ENCODE measurements at places on chromosomes 6 and 20.

- no peak for DNase-seq
Observed at GRCh38 chr6:119076173-119076572, 2.3 kb downstream of the FAM184A start.

- DNase-seq: no peak
Observed at GRCh38 chr6:144634371-144634770, 349.2 kb downstream of the UTRN start.

GRCh38 chr6:93676581-93676980 lies 257.2 kb upstream of the EPHA7 start:
- DNase-seq: no peak

DNA sequence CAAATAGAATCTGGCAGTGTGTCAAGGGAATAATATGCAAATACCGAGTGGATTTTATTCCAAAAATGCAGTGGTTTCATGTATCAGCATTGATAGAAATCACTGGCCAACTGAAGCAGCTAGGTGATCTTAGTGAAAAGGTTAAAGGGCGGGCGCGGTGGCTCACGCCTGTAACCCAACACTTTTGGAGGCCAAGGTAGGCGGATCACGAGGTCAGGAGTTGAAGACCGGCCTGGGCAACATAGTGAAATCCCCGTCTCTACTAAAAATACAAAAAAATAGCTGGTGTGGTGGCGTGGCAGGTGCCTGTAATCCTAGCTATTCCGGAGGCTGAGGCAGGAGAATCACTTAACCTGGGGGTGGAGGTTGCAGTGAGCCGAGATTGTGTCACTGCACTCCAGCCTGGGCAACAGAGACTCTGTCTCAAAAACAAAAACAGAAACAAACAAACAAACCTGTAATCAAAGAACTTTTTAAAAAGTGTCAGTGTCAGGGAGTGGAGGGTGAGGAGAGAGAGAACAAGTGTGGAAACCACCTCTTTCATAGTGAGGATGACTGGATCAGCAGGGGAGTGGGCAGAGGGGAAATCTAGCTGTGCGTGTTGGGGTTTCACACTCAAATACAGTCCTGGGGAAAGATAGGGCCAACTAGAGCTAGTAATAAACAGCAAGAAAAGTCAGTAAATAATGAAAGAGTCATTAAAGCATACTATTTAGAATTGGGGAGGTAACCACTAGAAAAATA lies 57.1 kb downstream of the CDS2 start:
- DNase-seq: no peak

- DNase-seq: no peak
Observed at GRCh38 chr6:157584036-157584435, 203.0 kb downstream of the ZDHHC14 start.

DNA sequence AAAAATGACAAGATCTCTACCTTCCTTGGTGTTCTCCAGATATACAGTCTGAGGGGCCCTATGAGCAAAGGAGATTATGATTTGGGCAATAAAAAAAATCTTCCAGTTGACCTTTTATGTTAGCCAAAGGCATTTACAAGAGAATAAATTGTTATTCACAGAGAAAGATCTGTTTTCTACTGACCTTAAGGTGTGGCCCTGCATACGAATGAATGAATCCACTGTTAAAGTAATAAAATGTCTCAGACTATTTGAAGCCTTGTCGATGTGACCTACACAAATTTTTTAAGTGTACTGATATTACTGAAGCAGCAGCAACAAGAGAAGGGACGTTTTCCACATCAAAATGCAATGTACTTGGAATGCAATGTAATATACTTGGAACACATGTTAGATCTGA lies 95.9 kb upstream of the SSTR4 start:
- DNase-seq: no peak

GRCh38 chr6:135506270-135506997 lies 8.9 kb upstream of the AHI1 start:
- no peak for DNase-seq

GRCh38 chr6:134787261-134787877 lies 162.5 kb downstream of the ALDH8A1 start:
- no peak for DNase-seq

- DNase-seq: no peak
Observed at GRCh38 chr6:162092816-162093502, 634.6 kb downstream of the PRKN start.

- DNase-seq: no peak
Observed at GRCh38 chr6:134431421-134431859, 113.5 kb upstream of the SGK1 start.

GRCh38 chr6:120303527-120303926 lies 954.0 kb upstream of the MAN1A1 start:
- DNase-seq: no peak

GRCh38 chr6:90351696-90352095 lies 55.1 kb upstream of the BACH2 start:
- no peak for DNase-seq

DNA sequence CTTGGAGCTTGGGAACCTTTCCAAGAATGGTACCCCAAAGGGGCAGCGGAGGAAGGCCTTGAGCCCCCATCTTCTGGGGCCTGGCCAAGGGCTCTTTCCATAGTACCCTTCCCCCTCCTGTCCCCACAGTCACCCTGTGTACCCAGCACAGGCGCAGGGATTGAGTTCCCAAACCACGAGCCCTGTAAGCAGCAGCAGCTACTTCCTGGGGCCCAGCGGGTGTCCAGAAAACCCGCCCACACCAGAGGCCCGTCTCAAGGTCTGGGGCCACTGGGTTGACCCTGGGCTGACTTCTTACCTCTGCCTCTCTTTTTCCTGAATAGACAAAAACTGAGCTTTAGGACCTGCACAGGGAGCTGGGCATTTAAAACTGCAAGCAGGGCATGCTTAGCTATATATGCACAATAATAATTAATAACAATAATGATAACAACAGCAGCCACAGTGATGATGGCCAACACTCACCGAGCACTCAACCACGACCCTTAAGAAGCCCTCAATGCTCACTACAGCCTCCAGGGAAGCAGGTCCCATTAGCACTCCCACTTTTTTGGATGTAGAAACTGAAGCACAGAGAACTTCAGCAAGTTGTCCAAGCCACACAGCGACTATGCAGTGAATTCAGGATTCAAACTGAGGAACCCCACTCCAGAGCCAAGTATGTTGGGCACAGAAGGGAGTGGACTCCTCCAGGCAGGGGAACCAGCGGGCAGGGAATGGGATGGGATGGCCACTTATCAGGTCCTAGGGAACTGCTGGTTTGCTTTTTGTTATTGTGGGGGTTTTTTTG lies 14.5 kb downstream of the NOL4L start:
- no peak for DNase-seq

DNA sequence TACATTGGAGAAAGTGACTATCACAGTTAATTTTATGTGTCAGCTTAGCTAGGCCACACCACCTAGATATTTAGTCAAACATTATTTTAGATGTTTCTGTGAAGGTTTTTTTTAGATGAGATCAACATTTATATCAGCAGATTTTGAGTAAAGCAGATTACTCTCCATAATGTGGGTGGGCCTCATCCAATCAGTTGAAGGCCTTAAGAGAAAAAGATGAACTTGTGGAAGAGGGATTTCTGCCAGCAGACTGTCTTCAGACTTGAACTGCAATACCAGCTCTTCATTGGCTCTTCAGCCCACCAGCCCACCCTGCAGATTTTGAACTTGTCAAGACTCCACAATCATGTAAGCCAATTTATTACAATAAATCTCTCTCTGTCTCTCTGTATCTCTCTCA lies 25.1 kb upstream of the FBXO30 start:
- no peak for DNase-seq

GRCh38 chr6:12709116-12709515 lies 7.5 kb upstream of the PHACTR1 start:
- no peak for DNase-seq

DNA sequence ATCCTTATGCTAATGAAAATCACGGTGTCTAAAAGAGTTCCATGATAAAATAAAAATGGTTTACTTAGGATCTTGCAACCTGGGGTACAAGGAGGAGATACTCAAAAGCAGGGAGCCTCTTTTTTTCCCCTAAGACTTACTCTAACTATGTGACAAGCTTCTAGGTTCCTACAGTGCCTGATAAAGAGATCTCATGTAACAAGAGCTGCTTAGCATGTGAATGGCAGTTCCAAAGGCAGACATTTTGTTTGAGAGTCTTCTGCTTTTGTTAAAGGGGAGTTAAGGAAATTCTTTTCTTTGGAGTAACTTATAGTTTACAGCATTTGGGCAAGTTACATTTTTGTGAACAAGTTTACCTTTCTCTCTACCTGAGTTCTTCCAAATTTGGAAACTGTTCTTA lies 945.8 kb upstream of the ADGRB3 start:
- no peak for DNase-seq

DNA sequence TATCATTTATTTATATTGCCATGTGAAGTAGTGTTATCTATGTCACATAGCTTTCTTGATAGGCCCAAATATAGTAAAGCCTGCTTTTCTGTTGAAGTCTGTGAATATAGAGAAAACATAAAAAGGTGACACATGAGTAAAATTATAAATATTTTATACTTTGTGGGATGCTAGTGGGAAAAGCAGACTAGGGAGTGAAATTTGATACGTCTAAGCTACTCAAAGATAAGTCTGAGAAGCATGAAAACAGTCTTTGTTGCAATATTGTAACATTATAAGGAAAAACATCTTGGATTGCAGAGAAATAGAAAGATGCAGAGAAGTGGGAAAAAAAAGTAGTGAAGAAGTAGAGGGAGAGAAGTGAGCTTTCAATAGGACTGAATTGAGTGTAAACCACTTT lies 75.4 kb downstream of the ZNF292 start:
- no peak for DNase-seq

DNA sequence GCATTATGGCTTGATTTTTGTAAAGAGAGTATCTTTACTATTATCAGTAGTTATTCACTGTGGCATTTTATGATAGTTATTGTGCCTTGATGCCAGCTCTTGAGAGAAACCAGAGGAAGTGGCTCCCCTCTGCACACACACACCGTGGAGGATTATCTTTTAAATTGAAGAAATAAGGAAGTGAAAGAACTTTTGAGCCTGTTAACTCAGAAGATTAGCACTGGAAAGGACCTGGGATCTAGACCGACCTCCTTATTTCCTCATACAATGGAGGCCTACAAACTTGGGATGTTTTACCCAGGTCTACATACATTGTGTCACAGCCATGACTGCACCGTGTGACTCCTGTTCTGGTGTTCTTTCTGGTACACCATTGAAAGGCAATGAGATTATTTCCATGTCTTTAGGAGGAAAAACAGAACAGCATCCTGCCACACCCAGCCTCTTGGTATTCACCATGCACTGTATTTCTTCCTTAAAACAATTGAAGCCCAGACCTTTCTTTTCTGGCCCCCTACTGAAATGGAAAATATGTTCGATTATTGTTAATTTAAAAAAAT lies 40.6 kb downstream of the HECA start:
- no peak for DNase-seq

GRCh38 chr6:3328796-3329195 lies 70.0 kb downstream of the PSMG4 start:
- DNase-seq: no peak

DNA sequence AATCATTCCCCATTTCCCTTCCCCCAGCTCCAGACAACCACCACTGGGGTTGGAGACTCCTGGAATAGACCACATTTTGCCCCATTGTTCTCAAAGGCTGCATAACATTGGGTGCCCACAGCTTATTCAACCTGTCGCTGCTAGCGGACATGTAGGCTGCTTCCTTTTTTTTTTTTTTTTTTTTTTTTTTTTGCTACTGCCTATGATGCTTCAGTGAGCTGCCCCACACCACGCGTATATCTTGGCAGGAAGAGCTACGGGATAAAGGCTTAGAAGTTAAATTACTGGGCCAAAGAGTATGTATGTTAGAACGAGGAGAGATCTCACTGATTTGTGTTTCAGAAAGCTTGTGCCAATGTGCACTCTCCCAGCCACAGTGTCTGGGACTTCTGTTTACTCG lies 7.0 kb downstream of the LBP start:
- DNase-seq: no peak

- no peak for DNase-seq
Observed at GRCh38 chr6:3330199-3330598, 71.5 kb downstream of the PSMG4 start.

GRCh38 chr6:157454762-157455714 lies 74.0 kb downstream of the ZDHHC14 start:
- no peak for DNase-seq

GRCh38 chr6:158030380-158031300 lies 49.0 kb downstream of the SYNJ2 start:
- no peak for DNase-seq

DNA sequence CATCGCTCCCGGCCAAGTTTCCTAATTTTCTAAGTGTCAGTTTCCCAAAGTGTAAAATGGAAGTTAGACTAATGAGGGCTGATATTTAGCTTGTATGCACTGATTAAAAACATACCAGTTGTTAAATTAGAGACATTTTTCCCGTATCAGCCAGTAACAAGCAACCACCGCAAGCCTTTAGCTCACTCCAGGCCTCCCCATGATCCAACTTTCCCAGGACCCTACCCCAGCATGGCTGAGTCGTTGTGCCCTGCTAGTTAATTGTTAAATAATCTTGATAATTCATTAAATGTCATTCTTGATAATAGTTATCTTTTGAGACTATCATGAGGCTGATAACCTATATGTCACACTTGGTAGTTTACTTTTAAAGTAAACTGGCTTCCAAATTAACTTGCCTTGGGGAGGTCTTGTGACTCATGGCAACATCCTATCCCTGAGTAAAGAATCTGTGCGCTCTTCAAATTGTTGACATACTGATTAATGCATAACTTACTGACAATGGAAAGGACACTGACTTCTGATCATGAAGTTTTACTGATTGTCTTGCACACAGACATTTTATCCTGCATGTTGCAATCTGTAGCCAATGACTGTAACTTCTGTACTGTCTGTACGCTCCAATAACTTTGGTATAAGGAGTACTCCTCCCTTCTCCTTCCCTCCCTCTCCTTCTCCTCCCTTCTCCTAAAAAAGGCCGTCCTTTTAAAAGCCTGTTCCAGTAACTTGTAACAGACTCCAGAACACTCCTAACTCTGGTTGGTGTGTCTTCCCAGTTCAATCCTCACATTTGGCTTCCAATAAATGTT lies 6.3 kb upstream of the GTF3C6 start:
- DNase-seq: no peak

DNA sequence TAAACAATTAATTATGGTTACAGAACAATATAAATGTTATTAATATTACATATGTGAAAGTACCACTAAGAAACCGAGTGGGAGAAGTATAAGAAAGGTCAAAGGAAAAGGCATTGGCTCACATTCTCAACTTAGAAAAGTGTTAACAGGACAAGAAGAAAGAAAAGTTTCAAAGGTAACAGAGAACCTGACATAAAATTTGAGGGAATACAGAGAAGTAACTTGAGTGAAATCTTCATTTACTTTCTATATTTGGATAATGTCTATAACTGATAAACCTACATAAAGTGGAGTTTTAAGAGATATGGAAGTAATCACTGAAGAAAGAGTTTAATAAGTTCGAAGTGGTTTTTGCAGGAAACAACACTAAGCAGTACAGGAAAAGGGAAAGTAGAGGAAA lies 30.1 kb downstream of the REPS1 start:
- no peak for DNase-seq

DNA sequence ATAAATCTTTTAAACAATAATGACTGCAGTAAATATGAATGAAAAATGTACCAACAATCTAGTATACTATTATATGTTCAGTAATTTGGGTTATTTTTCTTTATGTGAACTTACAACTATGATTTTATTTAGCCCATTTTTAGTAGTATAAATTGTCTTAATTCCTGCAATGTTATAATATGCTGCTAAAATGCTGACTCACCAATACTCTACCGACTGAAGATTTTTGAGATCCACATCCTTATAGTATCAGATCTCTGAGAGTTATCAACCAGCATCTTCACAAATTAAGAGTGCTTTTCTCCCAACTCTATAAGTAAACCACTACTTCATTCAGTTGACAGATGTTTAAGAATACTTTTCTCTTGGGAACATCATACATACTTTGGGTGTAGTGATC lies 16.6 kb downstream of the CDC40 start:
- no peak for DNase-seq
